ENCODE measurements at places on chromosomes 16 and 17. TPM values are rescaled to one million over a fixed set of nuclear protein-coding genes. Genes with fewer than 3 reads are reported as not detected.

Gene CLEC19A
- not detected for total RNA-seq

Gene FGF11
- 1.9 TPM for total RNA-seq

Gene ANKRD40
- total RNA-seq, result 96.2 TPM

Gene RASL10B
- total RNA-seq, result 17.9 TPM

Gene TBC1D3
- not detected for total RNA-seq

Gene SLC4A1
- total RNA-seq, result 2.0 TPM

Gene GRIN2A
- total RNA-seq, result 3.3 TPM

Gene HDAC5
- 237 TPM for total RNA-seq

Gene ANKRD40CL
- not detected for total RNA-seq

Gene SNN
- total RNA-seq, result 30.7 TPM

Gene IL21R
- total RNA-seq, result not detected

Gene TNRC6C
- total RNA-seq, result 28.2 TPM

Gene AATK
- 24.6 TPM for total RNA-seq

Gene TSPAN10
- total RNA-seq, result not detected

Gene KCNJ18
- not detected for total RNA-seq

Gene IL17C
- not detected for total RNA-seq

Gene GPRC5C
- total RNA-seq, result 14.1 TPM

Gene TMEM238L
- not detected for total RNA-seq

Gene OTOP2
- not detected for total RNA-seq

Gene GAS2L2
- 0.50 TPM for total RNA-seq

Gene HOXB7
- 1.7 TPM for total RNA-seq

Gene SLC6A2
- 0.19 TPM for total RNA-seq

Gene DLG4
- total RNA-seq, result 12.3 TPM

Gene SLC46A1
- 4.6 TPM for total RNA-seq

Gene PRAC2
- total RNA-seq, result not detected

Gene FOXC2
- total RNA-seq, result 0.71 TPM

Gene CCDC40
- total RNA-seq, result 9.5 TPM

Gene KCNG4
- total RNA-seq, result not detected

Gene HBQ1
- total RNA-seq, result not detected

Gene PABPN1L
- not detected for total RNA-seq

Gene DNAI2
- total RNA-seq, result not detected

Gene TP53TG3F
- total RNA-seq, result not detected

Gene KCNH4
- 0.33 TPM for total RNA-seq

Gene KLHL10
- total RNA-seq, result 1.7 TPM

Gene TEKT1
- not detected for total RNA-seq

Gene ERCC4
- 4.6 TPM for total RNA-seq

Gene SHCBP1
- 0.83 TPM for total RNA-seq

Gene SLC25A39
- 69.0 TPM for total RNA-seq

Gene SLFN12L
- 1.7 TPM for total RNA-seq

Gene SEZ6L2
- 0.84 TPM for total RNA-seq

Gene HOXB9
- total RNA-seq, result not detected

Gene P2RX5
- total RNA-seq, result 1.5 TPM

Gene PITPNM3
- 46.5 TPM for total RNA-seq

Gene PCTP
- total RNA-seq, result 11.3 TPM

Gene SPATA32
- total RNA-seq, result not detected

Gene C1QTNF8
- not detected for total RNA-seq

Gene SHISA9
- 5.5 TPM for total RNA-seq

Gene CRHR1
- 0.50 TPM for total RNA-seq

Data from esophagus muscularis mucosa (tissue), 4 donors.